ENCODE measurements at places on chromosomes 13 and 19.

- DNase-seq: no peak
These were observed 12.4 kb upstream of the CNFN start for GRCh38 chr19:42402376-42403116.

- no peak for DNase-seq
These were observed 28.6 kb upstream of the ZNF492 start for GRCh38 chr19:22605275-22606211.

DNA sequence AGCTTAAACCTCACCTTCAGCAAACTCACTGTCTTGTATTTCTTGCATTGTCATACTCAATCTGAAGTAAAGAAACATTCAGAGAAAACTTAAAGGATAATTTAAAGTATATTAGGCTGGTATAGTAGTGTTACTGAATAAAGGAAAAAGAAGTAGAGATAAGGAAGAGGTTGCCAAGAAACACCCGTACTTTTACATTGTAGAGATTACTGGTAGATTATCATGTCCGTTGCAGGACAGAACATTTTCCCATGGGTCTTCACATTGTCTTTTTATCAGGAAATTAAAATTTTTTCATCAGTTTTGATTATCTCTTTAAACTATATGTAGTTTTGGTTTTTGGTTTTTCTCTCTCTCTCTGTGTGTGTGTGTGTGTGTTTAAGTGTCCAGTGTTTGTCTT is 19.9 kb upstream of the GPR183 start:
- no peak for DNase-seq

GRCh38 chr13:69565334-69565733 is 542.3 kb upstream of the ATXN8OS start:
- DNase-seq: no peak

GRCh38 chr13:76917095-76917494 is 30.9 kb upstream of the KCTD12 start:
- DNase-seq: no peak

DNA sequence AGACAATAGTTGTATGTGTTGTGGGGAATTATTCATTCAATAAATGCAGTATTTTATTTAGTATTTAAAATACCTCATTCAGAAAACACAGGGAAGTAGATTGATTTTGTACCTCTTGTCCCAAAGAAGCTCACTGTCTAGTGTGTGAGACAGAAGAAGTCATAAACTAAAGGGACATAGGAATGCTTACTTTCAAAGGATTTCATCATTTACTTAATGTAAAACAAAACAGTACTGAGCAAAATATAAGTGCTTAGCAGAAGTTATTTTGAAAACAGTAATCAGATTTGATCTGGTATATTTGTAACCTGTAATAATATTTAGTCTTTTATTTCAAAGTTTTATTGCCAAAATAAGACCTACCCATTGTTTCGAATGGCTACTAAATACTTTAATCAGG is 117.9 kb downstream of the TDRD3 start:
- DNase-seq: no peak

DNA sequence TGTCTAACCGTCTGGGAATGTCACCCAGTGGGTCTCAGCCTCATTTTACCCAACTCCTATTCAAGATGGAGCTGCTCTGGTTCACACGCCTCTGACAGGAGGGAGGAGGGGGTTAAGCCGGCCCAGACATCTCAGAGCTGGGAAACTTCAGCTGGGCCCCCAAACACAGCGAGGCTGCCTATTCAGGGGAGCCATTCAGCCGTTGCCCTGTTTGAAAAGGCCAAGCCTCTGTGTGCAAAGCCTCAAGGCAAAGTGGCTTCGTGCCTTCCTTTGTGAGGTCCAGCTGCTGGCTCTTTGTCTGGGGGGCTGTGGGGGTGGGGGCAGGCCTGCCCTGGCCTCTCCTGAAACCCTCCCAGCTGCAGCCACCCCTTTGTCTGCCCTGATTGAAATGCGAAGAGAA is 147.4 kb downstream of the PTPRS start:
- DNase-seq: no peak

- DNase-seq: no peak
These were observed 280.8 kb downstream of the DCT start for GRCh38 chr13:94198681-94199080.

DNA sequence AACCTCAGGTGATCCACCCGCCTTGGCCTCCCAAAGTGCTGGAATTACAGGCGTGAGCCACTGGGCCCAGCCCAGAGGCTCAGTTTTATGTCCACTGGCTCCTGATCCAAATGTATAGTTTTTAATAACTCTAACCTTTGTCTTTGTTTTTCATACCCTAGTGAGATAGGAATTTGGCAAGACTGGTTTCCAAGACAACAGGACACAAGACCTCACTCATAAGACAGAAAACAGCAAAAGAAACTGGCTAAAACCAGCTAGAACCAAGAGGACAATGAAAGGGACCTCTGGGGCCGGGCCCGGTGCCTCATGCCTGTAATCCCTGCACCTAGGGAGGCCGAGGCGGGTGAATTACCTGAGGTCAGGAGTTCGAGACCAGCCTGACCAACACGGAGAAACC is 27.6 kb downstream of the CPT1C start:
- no peak for DNase-seq

- no peak for DNase-seq
These were observed 182.5 kb downstream of the ABCC4 start for GRCh38 chr13:95118541-95119324.

- no peak for DNase-seq
These were observed 21.9 kb downstream of the RFX1 start for GRCh38 chr19:13984186-13984585.

- no peak for DNase-seq
These were observed 1.2 kb downstream of the TBC1D4 start for GRCh38 chr13:75480671-75481175.

- DNase-seq: peak; percentile 16
These were observed at the start of gene FFAR1 for GRCh38 chr19:35347171-35347929. FFAR1 (plus strand) TSS chr19:35347902; CDS start chr19:35351552, 3,650 bp downstream.

DNA sequence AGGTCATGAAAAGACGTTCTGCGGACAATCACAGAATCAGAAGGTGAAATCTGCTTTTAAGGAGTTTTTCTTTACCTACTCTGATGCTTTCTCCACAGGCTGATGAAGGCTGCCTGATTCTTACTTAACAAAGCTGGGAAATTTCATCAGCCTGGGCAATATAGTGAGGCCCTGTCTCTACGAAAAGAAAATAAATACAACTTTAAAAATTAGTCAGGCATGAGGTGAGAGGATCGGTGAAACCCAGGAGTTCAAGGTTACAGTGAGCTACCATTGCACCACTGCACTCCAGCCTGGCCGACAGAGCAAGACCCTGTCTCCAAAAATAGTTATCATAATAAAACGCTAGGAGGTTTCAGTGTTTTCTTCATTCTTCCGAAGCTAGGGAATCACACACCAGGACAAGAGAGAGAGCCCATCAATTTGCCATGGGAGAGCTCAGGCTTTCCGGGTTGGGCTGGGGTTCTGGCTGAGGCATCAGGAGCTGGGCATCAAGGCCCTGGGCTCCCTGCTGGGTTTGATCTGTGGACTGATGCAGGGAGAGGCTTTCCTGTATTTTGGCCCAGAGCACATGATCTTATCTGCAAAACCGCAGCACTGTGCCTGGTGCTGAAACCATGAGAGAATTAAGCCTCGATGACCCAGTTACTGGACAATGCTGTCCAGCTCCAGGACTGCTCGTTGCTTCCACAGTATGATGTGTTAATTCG is 25.1 kb upstream of the CEBPG start:
- no peak for DNase-seq

- DNase-seq: no peak
These were observed 21.3 kb downstream of the VRK3 start for GRCh38 chr19:50003810-50004419.

- DNase-seq: no peak
These were observed 31.2 kb downstream of the DHRS12 start for GRCh38 chr13:51772781-51773180.

DNA sequence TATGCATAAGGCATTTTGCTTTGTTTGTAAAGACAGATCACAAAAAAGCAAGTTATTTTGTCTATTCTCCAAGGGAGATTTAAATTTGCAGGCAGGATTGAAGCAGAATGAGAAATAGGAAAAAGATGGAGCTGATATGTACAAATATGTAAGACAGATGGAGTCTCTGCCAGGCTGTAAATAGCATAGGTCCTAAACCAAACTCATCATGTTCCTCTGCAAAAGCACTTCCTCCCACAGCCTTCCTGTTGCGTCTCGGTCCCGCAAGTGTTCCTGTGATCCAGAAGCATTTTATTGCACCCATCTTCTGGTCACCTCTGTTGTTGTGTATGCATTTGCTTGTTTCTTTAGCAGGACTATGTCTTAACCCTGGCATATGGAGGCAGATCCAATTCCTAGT is 95.7 kb upstream of the CLDN10 start:
- no peak for DNase-seq

DNA sequence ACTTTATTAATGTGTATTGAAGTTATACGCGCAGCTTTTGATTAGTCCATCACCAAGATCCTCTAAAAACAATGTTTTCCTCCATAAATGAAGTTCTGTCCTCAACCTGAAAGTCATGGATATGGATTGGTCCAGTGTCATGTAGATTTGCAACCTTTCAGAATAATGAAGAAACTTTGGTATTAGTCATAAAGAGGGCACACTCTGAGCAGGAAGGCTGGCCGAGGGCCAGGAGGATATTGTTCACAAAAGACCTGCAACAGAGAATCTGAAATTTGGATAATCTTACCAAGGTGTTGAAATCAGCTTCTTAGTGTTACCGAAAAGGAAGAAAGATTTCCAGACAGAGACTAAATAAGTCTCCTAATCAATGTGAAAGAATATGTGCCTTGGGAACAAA is 20.7 kb downstream of the CLDN10 start:
- no peak for DNase-seq

DNA sequence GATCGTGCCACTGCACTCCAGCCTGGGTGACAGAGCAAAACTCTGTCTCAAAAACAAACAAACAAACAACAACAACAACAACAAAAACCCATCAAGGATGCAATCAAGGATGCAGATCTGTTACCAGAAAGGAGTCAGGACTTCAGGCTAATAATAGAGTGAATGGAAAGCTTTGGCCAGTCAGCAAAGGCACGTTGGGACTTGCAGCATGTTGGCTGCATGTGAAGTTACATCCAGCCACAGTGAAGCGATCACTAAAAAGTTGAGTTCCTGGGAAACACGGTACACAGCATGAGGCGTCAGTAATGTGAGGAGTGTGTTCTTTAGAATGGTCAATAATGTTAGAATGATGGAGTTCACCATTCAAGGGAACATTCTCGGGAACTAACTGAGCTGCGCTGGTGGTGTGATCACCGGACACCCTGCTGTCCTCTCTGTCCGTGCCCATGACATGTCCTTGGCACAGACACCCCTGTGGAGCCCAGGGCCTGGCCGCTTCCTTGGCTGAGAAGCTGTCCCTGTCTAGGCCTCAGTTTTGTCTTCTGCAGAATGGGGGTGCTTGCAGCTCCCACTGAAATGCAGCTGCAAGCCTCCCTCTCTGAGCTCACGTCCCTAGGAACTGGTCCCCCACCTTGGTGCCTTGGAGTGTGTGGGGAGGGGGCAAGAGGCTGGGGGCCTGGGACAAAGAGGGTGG is 2.3 kb upstream of the LGALS7B start:
- no peak for DNase-seq

- no peak for DNase-seq
These were observed 28.5 kb downstream of the SKA3 start for GRCh38 chr13:21147827-21148226.

DNA sequence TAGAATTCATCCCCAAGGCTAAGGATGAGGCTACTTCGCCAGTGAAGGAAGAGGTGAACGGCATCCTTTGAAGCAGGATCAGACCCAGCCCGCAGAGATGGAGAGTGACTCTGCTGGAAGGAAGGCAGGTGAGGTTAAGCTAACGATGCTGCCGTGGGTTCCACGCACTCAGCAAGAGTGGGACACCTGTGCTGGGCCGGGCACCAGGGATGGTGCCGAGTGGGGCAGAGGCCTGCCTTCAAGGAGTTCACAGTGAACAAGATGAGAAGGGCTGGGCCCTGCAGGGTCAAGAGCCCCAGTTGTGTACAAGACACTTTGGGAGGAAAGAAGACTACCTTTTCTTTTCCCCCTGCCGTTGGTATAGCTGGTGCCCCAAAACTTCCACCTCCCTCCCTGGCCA is 606.6 kb downstream of the LIG4 start:
- no peak for DNase-seq

DNA sequence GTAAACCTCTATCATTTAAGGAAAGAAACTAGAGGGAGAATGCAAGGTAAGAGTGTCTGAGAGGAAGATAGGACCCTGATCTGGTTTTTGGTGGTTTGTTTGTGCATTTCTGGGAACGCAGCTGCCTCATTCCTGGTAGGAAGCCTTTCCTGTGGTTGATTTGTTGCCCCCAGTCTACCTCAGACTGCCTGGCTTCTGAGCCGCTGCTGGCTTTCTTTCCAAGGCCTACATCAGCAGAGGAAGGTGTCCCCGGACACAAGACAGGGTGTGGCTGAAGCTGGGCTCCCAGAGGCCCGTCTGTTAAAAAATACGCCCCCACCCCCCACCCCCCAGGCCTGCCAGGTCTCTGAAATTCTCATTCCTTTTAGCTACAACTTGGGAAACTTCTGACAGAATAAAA is 42.6 kb downstream of the C13orf42 start:
- no peak for DNase-seq

DNA sequence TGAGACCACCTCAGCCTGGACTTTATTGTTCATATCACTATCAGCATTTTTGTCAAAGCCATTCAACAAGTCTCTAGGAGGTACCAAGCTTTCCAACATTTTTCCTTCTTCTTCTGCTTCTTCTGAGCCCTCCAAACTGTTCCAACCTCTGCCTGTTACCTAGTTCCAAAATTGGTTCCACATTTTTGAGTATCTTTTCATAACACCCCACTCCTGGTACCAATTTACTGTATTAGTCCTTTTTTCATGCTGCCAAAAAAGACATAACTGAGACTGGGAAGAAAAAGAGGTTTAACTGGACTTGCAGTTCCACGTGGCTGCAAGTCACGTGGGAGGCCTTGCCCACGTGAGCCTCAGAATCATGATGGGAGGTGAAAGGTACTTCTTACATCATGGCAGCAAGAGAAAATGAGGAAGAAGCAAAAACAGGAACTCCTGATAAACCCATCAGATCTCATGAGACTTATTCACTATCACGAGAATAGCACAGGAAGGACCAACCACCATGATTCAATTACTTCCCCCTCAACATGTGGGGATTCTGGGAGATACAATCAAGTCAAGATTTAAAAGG is 215.1 kb downstream of the PCDH17 start:
- no peak for DNase-seq

DNA sequence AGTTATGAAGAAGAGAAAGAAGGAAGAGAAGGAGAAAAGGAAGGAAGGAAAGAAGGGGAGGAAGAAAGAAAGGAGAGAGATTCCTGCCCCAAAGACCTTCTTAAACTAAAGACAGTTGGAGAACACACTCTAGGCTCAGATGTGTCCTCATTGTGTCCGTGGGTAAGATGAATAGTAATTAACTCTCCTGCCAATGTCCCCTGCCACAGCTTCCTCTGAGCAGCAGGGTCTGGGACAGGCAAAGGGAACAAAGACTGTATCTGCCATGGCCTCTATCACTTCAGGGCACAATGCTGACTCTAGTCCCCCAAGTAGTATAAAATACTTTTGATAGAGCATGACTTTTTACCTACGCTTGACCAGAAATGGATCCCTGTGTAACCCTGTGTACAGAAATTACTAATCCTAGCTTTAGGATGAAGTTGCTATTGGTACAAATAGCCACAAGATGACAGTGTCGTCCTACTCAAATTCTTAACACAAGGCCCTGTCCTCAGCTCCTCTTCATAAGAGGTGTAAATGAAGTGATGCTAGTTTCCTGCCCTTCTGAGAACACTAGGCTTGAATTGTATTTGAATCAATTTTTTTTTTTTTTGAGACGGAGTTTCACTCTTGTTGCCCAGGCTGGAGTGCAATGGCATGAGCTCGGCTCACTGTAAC is 186.2 kb upstream of the GPR12 start:
- DNase-seq: no peak

GRCh38 chr13:46739447-46740098 is 57.4 kb downstream of the ESD start:
- no peak for DNase-seq

All from stimulated activated CD4-positive, alpha-beta T cell treated with anti-CD3 and anti-CD28 coated beads, TNF-alpha, amount 100 ng/mL, for 1 hour (primary cell).